ENCODE measurements at places on chromosomes 16 and 17. TPM values are rescaled to one million over a fixed set of nuclear protein-coding genes. Genes with fewer than 3 reads are reported as not detected.

The SOCS7 gene
- total RNA-seq = 33.3 TPM

The RTN4RL1 gene
- total RNA-seq = 50.3 TPM

The TNP2 gene
- not detected for total RNA-seq

The BCL7C gene
- total RNA-seq = 24.0 TPM

The FOXF1 gene
- total RNA-seq = not detected

The HOXB1 gene
- not detected for total RNA-seq

The TBX2 gene
- 5.4 TPM for total RNA-seq

The TOX3 gene
- total RNA-seq = 54.8 TPM

The DNAI2 gene
- total RNA-seq = not detected

The CUEDC1 gene
- 22.9 TPM for total RNA-seq

The P2RX1 gene
- 2.1 TPM for total RNA-seq

The QPRT gene
- 34.7 TPM for total RNA-seq

The ACSM3 gene
- total RNA-seq = 0.91 TPM

The PPP1R27 gene
- 0.81 TPM for total RNA-seq

The PARD6A gene
- total RNA-seq = 18.7 TPM

The TAT gene
- total RNA-seq = not detected

The ZNF771 gene
- total RNA-seq = 7.8 TPM

The HOXB6 gene
- not detected for total RNA-seq

The MAP2K6 gene
- 28.3 TPM for total RNA-seq

The NACA2 gene
- total RNA-seq = not detected

The C16orf89 gene
- total RNA-seq = not detected

The ARHGDIG gene
- 13.8 TPM for total RNA-seq

The SLC13A2 gene
- not detected for total RNA-seq

The RSKR gene
- total RNA-seq = 44.5 TPM

The FTO gene
- total RNA-seq = 106 TPM

The SRCAP gene
- 60.1 TPM for total RNA-seq

Data from glutamatergic neuron (in vitro differentiated cells).